NCI-H226 (cell line): ENCODE measurements at places on chromosomes 12 and 14.

GRCh38 chr14:105582639-105583038 is 56.3 kb downstream of the TMEM121 start:
- DNase-seq, result no peak

DNA sequence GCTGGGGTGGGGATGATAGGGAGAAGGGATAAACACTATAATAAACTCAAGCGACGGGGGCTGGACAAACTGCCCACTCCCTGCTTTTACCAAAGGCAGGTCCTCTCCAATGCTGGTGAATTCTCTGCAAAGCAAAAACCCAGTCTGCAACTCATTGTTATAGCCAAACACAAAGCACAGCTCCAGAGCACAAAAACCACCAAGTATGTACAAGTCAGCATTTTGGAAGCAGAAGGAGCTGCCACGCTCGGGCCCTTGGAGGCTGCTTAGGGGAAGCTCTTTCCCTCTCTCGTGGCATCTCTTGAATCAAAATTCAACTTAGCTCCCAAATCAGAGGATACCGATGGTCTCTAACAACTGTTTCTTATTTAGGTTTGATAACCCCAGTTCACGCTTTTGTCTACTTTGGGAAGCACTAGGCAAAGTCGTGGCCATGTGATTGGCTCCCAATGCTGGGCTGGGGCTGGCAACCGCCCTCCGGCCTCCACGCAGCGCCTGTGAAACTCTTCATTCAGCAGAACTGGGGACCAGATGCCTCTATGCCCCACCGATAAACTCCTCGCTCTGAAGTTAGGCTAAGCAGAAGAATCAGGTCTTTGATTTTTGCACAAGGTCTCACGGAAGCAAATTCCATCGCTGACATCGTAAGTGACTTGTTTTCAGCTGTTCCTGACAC is 158.5 kb upstream of the FOXN3 start:
- DNase-seq, result no peak

DNA sequence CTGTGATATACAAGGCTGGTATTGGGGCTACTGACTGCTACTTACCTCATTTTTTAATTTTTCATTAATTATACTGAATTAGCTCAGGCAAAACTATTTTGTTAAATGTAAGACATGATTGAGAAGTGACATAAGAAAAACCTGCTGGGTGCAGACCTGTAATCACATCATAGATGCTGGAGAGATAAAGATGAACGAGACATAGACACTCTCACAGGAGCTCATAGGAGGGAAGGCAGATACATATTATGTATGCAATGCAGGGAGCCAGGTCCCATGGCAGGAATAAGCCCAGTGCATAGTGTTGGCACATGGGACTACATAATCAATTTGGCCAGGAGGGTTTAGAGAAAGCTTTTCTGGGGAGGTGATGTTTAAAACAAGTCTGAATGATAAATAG is 74.9 kb downstream of the PRKCH start:
- DNase-seq, result no peak

GRCh38 chr12:19941096-19941495 is 427.2 kb upstream of the PDE3A start:
- no peak for DNase-seq
